ENCODE measurements at places on chromosomes 1 and 21. TPM values are rescaled to one million over a fixed set of nuclear protein-coding genes. Genes with fewer than 3 reads are reported as not detected.

GRCh38 chr1:214076708-214077065, 88.9 kb downstream of the PROX1 start:
- no peaks in the 10 kb centered on the region for H3K36me3 ChIP-seq
- H3K4me1 ChIP-seq, result no peaks in the 10 kb centered on the region
- peaks cover 4% of the 10 kb centered on the region for H3K27me3 ChIP-seq
- no peak overlapping the region for H3K27ac ChIP-seq
- H3K4me3 ChIP-seq, result no peak overlapping the region

The LCE3E gene
- polyA plus RNA-seq, result not detected

DNA sequence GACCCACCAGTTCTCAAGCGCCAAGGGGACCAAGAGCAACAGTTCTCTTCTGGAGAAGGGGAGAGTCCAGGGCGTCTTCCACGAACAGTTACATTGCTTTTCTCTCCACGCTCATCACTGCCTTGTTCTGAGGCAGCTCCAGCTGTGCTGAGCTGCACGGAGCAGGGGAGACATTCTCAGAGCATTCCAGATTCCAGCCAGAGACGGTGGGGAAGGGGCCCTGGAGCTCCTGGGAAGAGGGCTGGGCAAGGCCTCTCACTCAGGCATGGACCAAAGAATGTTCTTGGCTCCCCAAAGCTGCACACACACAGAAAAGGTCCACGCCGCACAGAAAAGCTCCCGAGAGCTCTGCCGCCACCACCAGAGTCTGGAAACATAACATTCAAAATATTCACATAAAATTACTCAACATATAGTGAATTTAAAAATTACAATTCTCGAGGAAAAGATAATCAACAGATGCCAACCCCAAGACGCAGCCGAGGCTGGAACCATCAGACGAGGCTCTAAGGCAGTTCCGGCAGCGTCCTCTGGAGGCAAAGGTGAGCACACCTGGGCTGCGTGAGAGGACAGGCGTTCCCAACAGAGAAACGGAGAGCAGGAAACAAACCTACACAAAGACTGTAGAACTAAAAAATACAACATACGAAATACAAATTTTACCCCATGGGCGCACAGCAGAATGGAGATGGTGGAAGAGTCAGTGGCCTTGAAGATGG, 40.5 kb downstream of the UBE2G2 start:
- peaks cover 3% of the 10 kb centered on the region for H3K27me3 ChIP-seq
- H3K36me3 ChIP-seq, result no peaks in the 10 kb centered on the region
- H3K27ac ChIP-seq, result no peak overlapping the region
- no peak for DNase-seq

The SH3BGR gene
- 5.9 TPM for polyA plus RNA-seq

DNA sequence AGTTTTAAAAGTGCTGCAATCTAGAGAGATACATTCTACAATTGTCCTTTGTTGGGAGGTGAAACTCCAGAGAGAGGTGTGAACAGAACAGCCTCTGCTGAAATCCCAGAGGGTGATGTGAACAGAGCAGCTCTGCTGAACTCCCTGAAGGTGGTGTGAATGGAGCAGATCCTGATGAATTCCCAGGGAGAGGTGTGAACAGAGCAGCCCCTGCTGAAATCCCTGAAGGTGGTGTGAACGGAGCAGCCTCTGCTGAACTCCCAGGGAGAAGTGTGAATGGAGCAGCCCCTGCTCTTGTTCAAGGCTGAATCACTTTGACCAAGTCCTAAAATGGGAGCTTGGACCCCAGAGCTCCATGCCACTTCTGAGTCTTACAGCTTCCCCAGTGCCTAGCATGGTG, 94.7 kb downstream of the LACTBL1 start:
- no peak for DNase-seq
- no peak overlapping the region for H3K27ac ChIP-seq
- peaks cover 13% of the 10 kb centered on the region for H3K36me3 ChIP-seq
- no peak overlapping the region for H3K4me3 ChIP-seq

GRCh38 chr1:234929369-234929768, 199.3 kb downstream of the TOMM20 start:
- no peak overlapping the region for H3K4me3 ChIP-seq
- peaks cover 19% of the 10 kb centered on the region for H3K4me1 ChIP-seq
- H3K27ac ChIP-seq, result no peak overlapping the region
- H3K36me3 ChIP-seq, result no peaks in the 10 kb centered on the region
- no peak for DNase-seq

- H3K27ac ChIP-seq, result no peak overlapping the region
- no peak overlapping the region for H3K4me3 ChIP-seq
- H3K36me3 ChIP-seq, result no peaks in the 10 kb centered on the region
- no peaks in the 10 kb centered on the region for H3K4me1 ChIP-seq
- no peak for DNase-seq
These were observed 4.8 kb upstream of the ZNF687 start for GRCh38 chr1:151277249-151277648.

The CHAF1B gene
- 6.4 TPM for polyA plus RNA-seq

DNA sequence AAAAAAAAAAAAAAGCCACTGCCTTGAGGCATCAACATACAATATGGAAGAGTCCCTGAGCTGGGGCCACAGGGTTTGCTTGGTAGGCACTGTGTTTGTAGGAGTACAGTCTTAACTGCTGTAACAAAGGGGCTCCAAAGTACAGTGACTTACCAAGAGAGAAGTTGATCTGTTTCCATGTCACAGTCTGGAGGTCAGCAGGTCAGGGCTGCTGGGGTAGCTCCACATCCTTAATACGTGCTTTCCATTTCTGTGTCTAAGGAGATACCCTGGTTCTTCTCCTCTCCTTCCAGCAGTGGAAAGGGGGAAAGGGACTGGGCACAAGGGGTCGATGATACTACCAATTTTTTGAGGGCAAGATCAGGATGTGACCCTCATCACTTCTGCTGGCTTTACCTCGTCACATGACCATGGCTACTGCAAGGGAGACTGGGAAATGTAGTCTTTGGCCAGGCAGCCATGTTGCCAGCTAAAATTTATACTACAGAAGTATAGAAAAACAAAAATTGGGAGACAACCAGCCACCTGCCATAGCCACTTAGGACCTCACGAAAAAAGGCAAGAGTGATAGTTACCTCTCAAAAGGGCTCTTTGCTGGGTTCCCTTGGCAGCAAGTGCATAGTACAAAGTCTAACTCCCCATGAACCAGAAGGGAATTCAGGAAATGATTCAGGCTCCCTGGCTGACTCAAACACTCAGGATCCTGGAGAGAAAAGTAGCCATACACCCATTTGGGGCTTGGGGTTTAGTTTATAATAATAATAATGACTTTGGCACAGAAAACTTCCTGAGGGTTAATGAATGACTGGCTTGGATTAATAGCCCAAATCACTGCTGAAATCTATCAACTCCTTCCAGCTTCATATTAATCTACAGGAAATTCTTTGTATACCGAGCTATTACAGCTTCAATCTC, 52.7 kb upstream of the ATP5PO start:
- peak; percentile 64 for DNase-seq
- H3K4me3 ChIP-seq, result no peak overlapping the region
- H3K4me1 ChIP-seq, result peaks cover 16% of the 10 kb centered on the region
- H3K27ac ChIP-seq, result peak overlapping the region; percentile 70

The OR2G3 gene
- polyA plus RNA-seq, result not detected

DNA sequence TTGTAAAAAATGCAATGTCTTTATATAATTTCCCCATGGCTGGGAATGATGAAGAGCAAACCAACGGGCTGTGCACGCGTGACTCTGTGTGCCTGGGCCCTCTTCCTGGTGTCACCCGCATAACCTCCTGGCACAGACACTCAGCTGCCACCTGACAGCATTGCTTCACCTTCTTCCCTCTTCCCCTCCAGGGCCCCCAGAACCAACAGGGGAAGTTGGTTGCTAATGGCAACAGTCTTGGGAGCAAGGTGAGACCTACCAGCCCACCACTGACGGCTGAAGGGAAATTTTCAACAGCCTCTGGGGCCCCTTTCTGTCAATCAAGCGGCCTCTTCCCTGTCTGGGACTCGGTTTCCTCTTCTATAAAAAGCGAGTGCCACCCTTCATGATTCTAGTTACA, 33.2 kb downstream of the SSBP3 start:
- H3K4me1 ChIP-seq, result peaks cover 14% of the 10 kb centered on the region
- no peak overlapping the region for H3K27ac ChIP-seq
- DNase-seq, result no peak
- peaks cover 15% of the 10 kb centered on the region for H3K36me3 ChIP-seq

DNA sequence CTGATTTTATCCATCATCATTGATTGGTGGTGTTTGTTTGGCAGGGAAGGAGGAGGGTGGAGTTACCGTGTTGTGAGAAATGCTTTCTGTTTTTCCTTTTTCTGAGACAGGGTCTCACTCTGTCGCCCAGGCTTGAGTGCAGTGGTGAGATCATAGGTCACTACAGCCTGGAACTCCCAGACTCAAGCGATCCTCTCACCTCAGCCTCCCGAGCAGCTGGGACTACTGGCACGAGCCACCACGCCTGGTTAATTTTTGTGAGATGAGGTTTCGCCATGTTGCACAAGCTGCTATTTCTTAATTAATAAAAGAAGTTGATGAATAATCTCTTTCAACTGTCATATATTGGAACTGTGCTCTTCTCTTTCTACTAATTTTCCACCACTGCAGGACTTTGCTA, 44.3 kb downstream of the HUNK start:
- peaks cover 12% of the 10 kb centered on the region for H3K4me1 ChIP-seq
- no peak overlapping the region for H3K4me3 ChIP-seq
- DNase-seq, result no peak
- H3K27ac ChIP-seq, result no peak overlapping the region
- no peaks in the 10 kb centered on the region for H3K36me3 ChIP-seq

- H3K36me3 ChIP-seq, result no peaks in the 10 kb centered on the region
- H3K27ac ChIP-seq, result no peak overlapping the region
- peaks cover 31% of the 10 kb centered on the region for H3K27me3 ChIP-seq
- DNase-seq, result no peak
These were observed 2.4 kb downstream of the TMPRSS3 start for GRCh38 chr21:42393443-42393950.

The LRRIQ3 gene
- polyA plus RNA-seq, result 1.2 TPM

The DNMT3L gene
- not detected for polyA plus RNA-seq

DNA sequence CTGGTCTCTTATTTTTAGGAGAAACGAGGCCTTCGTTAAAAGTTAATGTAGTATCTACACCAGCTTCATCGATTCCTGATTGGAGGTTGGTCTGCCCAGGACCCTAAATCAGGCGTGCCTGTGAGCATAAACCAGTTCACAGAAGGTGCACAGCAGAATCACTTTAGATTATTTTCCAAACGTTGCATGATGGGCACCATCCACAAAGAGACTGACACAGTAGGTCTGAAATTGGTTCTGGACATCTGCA, 256 bp upstream of the TARBP1 start:
- H3K27me3 ChIP-seq, result 0 out of 2 replicates have a peak, but pooled peaks cover 2% of the 10 kb centered on the region
- peaks cover 5% of the 10 kb centered on the region for H3K4me1 ChIP-seq
- no peak overlapping the region for H3K27ac ChIP-seq
- DNase-seq, result no peak

DNA sequence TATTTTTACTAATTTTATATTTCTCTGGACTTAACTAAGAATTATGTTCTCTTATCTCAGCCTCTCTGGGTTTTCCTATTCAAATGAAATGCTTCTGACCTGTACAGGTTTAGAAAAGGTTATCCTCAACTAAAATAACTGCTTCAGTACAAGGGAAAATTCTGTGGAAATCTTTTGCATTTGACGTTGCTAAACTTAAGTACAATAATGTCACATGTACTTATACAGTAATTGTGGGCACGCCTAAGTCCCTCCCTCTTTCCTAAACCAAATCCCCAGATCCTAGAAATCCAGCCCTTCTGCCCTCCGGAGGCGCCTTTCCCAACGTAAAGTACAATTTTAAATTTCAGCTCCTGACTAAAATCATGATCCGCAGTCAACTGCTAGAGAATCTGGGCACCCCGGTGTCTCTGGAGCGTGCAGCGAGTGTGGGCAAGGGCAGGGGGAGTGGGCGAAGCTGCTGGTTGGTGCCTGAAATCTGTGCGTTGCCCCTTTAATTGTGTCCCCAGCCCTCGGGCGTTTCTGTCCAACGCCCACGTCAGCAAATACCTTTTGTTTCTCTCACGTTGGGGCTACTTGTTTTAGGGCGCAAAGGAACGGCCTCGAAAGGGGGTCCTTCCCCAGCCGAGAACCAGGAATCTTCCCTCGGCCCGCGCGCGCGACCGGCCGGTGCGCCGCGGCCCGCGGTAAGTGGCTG, at the start of gene ZBTB8A:
ZBTB8A (plus strand) TSS at position 541 of the 697 bp plus-strand sequence. CDS start 53,505 bp downstream, outside the sequence.
- peaks cover 4% of the 10 kb centered on the region for H3K27me3 ChIP-seq
- peak within 1 kb of the TSS; percentile 80 for H3K4me3 ChIP-seq

- H3K4me1 ChIP-seq, result no peaks in the 10 kb centered on the region
- H3K4me3 ChIP-seq, result no peak overlapping the region
- no peak for DNase-seq
- no peaks in the 10 kb centered on the region for H3K36me3 ChIP-seq
These were observed 11.5 kb downstream of the MORN1 start for GRCh38 chr1:2379733-2380404.

The LRRC53 gene
- not detected for polyA plus RNA-seq

The IFFO2 gene
- polyA plus RNA-seq, result 18.2 TPM

The CXADR gene
- polyA plus RNA-seq, result 0.21 TPM

DNA sequence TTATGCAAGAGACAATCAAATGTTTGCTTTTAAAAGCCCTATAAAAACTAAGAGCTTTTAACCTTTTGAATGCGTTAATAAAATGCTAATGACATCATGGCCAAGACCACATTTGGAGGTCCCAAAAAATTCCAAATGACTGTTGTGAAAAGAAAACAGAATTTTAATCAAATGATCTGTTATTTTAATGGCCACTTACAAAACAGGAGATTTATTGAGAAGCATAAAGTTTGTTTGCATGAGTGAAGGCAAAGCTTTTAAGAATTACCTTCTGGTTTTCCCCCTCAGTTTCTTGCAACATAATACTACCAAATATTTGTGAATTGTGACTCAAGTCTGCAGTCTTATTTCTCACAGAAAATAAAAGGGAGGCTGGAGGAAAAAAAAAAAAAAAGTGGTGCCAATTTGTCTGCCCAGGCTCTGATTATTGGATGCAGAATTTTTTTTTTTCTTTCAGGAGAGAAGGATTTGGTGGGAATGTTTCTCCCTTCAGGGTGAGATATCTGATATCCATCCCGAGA, 60.7 kb downstream of the GORAB start:
- H3K4me1 ChIP-seq, result 0 out of 2 replicates have a peak, but pooled peaks cover 3% of the 10 kb centered on the region
- no peak overlapping the region for H3K4me3 ChIP-seq
- DNase-seq, result no peak
- no peaks in the 10 kb centered on the region for H3K27me3 ChIP-seq
- no peaks in the 10 kb centered on the region for H3K36me3 ChIP-seq

The CD84 gene
- not detected for polyA plus RNA-seq

The SLFNL1 gene
- 0.09 TPM for polyA plus RNA-seq

The CR1L gene
- polyA plus RNA-seq, result not detected

DNA sequence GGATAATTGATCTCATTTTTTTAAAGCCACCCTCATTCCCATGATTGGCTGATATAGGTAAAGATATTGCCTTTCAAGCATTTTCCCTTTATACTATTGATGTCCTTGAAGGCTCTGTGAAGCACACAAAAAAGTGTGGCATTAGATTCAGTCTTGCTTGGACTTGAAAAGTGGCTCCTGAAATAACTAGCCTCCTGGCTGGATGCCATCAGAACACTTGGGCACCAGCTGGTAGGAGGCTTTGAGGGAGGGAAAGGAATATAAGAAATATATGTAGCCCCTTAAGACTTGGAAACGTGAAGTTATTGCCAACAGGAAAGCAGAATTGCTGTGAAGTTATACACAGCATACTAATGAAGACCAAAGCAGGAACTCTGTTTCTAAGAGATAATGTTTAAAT, 14.1 kb downstream of the MTR start:
- no peak overlapping the region for H3K27ac ChIP-seq
- peaks cover 11% of the 10 kb centered on the region for H3K4me1 ChIP-seq
- no peak overlapping the region for H3K4me3 ChIP-seq
- H3K27me3 ChIP-seq, result no peaks in the 10 kb centered on the region
- DNase-seq, result peak; percentile 2

GRCh38 chr1:178092878-178093493, 918 bp upstream of the RASAL2 start:
- H3K4me1 ChIP-seq, result peaks cover 5% of the 10 kb centered on the region
- H3K27ac ChIP-seq, result peak overlapping the region; percentile 70
- H3K36me3 ChIP-seq, result no peaks in the 10 kb centered on the region
- no peak for DNase-seq
- peak overlapping the region; percentile 56 for H3K4me3 ChIP-seq
